ENCODE measurements at places on chromosomes 2 and 18.

DNA sequence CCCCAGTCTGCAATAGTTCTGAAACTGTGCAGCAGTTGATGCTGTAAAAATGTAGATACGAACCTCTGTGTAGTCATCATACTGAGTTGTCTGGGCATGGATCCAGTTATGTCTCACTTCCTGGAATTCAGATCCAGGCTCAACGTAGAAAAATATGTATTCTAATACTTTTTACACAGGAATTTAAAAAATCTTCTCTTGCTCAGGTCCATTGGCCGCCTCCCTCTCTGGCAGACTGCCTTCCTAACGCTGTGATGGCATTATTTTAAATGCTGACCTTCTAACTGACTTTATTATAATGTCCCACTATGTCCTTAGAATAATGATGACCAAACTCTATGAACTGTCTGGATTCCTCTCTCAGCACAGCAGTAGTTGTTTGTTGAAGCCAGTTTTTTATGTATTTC lies 119.6 kb downstream of the FEZ2 start:
- DNase-seq, result no peak

DNA sequence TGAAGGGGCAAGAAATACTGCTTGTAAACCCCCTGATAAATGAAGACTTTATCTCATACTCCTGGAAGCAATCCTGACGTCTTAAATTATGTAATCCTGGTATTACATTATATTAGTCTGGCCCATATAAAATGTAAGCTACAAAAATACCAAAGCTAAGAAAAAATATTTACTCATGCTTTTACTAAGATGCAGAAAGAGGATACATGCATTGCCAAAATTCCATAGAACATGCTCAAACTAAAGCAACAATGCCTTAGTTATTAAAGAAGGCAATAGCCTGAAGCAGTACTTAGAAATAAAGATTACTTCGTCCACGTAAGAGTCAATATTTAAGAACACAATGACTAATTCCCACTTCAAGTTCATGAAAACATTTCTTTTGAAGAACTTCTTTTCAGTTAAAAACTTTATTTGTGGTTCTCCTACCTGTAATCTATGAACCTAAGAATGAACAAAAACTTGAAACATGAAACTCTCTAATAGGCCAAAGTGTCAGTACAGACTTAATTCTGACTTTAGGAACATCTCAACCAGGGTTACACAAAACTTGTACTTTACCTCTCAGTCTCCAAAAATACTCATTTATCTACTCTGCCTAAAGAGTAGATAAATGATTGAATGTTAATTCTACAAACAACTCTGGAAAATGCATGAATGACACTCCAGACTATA lies 117.3 kb downstream of the THADA start:
- no peak for DNase-seq

DNA sequence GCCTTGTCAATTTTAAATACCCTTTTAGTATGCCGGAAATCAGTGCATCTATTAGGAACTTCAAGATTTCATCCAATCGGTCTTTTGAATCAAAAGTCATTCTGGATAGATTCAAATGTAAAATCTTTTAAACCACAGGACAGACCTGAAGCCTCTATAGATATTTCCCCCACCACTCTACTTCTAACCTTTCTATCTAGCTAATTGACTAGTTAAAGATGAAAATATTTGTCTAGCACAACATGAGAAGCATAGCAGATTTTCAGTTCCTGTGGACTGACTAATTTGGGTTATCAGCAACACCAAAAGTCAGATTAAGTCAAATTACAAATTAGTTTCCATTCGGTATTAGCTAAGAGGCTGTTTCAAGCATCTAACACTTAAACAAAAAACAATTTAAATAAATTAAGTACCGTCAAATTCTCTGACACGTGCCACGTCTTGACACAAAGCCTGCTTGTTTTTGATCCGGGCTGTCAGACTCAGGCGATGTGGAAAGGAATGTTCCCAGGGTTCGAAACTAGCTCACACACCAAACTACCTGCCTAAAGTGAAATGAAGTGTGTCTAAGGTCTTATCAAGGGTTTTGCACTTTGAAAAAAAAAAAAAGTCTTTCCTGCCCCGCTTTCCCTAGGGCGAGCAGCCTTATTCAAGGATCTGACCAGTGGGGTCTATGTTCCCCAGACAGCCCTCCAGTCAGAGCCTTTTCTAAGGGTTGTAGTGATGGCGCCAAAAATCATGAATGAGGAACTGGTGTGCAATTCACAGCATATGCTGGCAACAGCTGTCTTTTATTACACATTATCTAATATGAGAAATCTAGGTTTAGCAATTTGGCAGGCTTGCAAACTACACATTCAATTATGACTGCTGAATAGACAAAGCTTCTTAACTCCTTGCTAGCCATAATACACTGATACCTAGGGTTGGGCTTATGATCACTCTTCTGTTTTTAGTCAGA lies 4.7 kb downstream of the CYTIP start:
- DNase-seq, result no peak

DNA sequence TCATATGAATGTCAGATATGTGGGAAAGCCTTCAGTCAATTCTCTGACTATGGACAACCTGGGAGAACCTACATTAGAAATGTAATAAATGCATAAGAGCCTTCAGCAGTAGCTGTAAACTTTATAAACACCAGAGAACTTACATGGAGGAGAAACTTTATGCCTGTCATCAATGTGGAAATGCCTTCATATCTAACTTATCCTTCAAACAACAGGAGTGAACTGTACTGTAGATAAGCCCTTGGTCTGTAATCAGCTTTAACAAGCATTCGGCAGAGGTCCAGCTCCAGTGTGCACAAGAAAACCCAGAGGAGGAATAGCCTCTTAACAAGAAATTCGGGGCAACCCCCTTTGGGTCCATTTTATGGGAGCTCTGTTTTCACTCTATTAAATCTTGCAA lies 14.8 kb upstream of the UXS1 start:
- no peak for DNase-seq

DNA sequence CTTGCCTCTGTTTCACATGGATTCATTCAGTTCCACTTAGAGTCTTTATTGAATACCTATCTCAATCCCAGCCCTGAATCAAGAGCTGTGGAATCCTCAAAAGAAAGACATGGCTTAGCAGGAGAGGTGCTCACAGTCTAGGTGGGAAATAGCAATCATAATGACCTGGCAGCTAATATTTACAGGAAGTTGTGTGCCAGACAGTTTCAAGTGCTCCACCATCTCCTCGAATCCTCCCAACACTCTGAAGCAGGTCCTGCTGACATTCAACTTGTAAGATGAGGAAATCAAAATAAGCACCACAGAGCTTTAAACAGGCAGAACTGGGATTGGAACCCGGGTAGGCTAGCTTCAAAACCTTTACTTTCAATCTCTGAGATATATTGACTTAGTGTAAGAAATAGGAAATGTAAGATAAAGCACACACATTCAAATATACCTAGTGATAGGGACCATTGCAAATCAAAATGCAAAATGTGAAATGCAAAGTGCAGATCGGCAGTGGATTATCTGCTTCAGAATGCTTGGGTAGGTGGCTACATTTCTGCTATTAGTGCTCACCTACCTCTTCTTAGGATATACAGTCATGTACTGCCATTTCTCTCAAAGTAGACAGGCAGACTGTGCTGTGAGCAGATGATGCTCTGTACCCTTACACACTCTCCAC lies 182.0 kb downstream of the PRKCE start:
- no peak for DNase-seq

- no peak for DNase-seq
Observed at GRCh38 chr2:191026377-191026776, 12.4 kb upstream of the STAT1 start.

- no peak for DNase-seq
Observed at GRCh38 chr2:231050018-231050901, 6.4 kb upstream of the PSMD1 start.

DNA sequence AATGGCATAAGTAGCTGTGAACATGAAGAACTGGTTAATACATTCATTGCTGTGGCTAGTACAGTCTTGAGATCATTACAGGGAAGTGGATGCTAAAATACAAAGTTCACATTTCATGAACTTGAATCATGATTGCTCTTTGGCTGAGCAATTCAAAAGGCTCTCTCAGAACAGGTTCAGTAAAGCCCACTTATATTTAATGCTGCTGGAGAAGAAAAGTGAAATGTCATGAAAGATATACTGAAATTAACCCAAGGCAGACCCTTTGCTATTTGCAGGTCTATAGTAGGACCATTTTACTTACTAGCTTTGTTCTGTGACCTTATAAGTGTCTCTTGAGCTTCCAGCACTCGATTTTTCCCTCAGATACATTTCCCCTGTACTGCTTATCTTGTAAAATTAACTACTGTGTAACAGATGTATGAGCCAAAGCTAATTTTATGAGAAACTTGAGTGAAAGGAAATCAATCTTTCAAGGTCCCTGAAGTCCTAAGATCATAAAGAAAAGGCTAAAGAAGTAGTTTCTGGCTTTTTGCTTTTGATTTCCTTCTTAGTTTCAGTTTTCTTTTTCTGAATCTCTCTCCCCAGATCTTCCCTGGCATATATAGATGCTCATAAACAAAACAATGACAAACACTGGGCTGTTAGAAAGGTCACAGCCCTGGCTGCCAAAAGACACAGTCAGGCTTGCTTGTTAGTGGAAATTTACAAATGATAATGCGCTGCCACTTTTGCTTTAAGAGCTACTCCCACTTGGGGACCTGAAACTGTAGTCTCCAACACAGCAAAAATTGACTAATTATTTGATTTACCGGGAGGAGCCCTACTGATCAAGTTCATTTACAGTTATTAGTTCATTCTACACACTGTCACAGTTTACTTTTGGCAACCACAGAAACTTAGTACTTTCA lies 132.7 kb upstream of the XPO1 start:
- DNase-seq, result no peak

GRCh38 chr18:21997207-21998143 lies 171.9 kb upstream of the GATA6 start:
- no peak for DNase-seq

DNA sequence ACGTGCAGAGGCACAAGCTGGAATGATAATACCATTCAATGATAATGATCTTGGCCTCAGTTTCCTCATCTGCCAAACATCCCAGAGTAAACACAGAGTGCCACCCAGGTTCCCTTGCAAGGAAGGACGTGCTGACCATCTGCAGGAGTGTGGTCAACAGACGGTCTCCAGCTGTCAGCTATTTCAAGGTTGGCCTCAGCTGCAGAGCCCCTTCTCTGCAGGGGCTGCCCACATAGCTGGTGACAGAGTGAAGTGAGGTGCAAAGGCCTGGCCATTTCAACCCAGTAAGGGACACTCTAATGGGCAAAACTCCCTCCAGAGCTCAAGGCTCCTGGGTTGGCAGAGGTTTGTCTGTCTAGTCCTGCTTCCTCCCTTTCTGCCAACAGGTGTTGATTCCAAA lies 8.3 kb upstream of the WNT6 start:
- no peak for DNase-seq

GRCh38 chr2:146228466-146229058 lies 1616.3 kb upstream of the ACVR2A start:
- no peak for DNase-seq

- DNase-seq, result no peak
Observed at GRCh38 chr2:63242747-63243146, 192.1 kb downstream of the OTX1 start.

GRCh38 chr2:46041434-46041833 lies 255.8 kb upstream of the EPAS1 start:
- no peak for DNase-seq

DNA sequence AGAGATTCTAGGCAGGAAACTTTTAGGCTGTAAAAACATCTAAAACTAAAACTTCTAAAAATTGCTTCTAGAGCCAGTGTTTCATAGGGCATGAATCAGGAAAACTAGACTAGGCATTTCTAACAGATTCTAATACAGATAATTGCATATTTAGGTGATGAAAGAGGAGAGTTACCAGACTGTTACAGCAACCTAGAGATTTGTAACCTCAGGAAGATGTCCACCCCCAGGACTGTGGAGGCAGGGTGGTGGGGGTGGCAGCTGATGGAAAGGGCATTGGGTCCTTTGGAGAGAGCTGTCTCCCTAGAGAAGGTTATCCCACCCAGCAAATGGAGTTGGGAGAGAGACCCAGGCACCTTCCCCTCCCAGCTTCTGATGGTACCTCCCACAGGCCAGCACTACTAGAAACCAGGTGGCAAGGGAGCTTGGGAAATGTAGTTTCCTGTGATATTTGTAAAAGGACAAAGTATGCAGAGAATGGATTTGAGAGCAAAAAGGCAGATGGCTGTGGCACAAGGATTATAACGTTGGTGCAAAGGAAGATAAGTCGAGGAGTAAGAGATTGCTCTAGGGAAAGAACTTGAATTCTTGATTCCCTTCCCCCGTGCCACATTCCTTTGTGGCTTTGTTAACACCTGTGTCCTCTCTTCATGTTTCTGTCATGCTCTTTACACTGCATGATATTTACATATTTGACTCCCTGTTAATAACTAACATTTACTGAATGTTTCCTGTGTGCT lies 75.6 kb upstream of the MGAT5 start:
- no peak for DNase-seq

DNA sequence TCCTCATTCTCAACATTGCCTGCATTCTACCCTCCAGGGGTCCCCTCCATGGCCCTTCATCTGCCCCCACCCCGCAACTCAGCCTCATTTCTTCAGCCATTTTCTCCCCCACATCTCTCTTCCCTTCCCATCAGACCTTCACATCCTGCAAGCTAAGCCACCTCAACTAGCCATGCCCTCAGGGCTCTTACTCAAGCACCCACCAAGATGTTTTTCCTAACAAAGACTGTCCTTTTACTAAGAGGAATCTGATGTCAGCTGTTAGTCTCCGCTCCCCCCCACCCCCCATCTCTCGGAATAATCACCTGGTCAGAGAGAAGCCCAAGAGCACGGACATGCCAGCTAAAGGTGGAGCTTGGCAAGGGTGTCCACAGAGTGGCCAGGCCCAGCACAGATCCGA lies 4.7 kb upstream of the CAPN10 start:
- no peak for DNase-seq

DNA sequence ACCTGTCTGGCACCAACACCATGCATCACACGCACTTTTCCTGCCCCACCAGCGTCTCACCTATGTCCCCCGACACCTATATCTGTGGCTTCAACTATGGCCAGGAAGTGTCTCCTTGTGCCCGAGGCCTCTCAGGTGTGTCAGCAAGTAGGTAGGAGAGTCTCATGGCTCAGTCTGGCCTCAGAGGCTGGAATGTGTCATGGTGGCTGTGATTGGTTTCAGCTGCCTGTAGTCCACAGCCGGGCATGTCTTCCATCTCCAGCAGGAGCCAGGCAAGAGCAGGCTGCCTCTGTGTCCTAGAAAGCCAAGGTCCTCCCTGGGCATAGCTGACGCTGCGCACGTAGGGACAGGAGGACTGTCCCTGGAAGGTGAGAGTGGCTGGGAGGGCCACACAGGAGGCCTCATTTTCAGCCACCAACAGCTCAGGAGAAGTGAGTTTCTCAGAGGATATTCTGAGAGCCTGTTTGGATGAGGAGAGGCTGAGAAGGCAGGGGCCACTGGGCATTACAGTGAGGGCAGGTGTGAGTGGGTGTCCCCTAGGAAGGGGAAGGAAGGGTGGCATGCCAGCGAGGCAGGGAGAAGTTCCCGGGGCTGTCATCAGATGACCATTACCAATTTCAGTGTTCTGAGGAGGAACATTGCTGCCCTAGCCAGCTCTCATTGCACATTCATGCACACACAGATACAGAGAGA lies 47.2 kb downstream of the SDC1 start:
- DNase-seq, result no peak
